ENCODE measurements at places on chromosomes 6 and 20. TPM values are rescaled to one million over a fixed set of nuclear protein-coding genes. Genes with fewer than 3 reads are reported as not detected.

DNA sequence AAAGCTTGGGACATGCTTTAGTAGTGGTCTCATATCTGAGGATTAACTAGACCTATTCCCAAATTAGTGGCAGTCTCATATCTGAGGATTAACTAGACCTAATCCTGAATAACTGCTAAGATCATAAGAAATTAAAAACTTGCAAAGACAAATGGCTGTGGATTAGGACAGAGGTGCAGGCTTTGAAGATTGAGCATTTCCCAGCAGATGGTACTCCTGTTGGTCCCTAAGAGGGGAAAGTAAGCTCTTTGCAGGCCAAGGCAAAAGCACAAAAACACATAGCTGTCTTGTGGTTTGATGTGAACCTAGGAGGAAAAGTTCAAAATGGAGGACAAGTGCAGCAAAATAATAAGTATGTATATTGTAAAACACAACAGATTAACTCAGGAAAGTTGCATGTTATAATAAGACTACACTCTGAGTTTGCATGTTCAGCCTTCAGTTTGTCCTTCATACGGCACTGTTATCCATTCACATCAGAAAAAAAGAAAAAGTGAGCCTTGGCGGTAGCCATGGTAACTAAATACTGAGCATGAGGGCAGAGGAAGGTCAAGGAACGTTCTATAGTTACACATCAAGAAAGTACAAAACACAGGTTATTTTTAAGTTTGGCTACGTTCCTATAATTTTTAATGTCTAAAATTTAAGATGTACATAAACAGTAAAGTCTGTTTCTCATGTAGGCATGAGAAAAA lies 62.8 kb downstream of the FILIP1 start:
- H3K36me3 ChIP-seq: no peaks in the 10 kb centered on the region
- no peak for DNase-seq
- no peaks in the 10 kb centered on the region for H3K27me3 ChIP-seq
- peaks cover 16% of the 10 kb centered on the region for H3K4me1 ChIP-seq
- no peak overlapping the region for H3K4me3 ChIP-seq

DNA sequence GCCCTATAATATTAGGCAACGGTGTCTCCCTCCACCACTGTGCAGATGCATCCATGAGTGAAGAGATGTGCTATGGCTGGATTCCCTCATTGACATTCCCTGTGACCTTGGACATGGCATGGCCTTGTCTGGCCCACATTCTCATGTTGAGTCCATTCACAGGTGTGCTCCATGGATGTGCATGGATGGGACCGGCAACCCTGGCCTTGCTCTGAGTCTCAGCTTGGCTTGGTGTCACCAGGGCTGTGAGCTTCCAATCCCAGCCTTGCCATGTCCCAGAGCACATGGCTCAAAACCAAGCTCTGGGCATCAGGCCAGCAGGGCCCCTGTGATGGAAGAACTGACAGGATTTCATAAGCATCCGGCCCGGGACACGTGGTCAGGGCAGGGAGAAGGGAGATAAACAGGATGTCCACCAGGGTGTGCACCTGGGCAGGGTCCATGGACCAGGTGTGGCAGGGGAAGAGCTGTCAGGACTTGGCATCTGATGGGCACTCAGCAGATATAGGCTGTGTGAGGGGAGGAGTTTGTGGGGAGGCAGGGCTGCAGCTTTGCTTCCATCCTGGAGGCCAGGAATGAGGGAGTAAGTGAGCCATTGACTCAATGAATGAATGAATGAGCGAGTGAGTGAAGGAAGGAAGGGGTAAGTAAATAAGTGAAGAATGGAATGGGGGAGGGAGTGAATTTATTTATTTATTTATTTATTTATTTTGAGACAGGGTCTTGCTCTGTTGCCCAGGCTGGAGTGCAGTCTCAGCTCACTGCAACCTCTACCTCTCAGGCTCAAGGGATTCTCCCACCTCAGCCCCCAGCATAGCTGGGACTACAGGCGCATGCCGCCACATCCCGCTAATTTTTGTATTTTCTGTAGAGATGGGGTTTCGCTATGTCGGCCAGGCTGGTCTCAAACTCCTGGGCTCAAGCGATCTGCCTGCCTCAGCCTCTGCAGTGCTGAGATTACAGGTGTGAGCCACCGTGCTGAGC lies 15.7 kb downstream of the NRSN2 start:
- no peaks in the 10 kb centered on the region for H3K36me3 ChIP-seq
- H3K4me3 ChIP-seq: no peak overlapping the region
- peaks cover 11% of the 10 kb centered on the region for H3K4me1 ChIP-seq
- peaks cover 2% of the 10 kb centered on the region for H3K27me3 ChIP-seq

DNA sequence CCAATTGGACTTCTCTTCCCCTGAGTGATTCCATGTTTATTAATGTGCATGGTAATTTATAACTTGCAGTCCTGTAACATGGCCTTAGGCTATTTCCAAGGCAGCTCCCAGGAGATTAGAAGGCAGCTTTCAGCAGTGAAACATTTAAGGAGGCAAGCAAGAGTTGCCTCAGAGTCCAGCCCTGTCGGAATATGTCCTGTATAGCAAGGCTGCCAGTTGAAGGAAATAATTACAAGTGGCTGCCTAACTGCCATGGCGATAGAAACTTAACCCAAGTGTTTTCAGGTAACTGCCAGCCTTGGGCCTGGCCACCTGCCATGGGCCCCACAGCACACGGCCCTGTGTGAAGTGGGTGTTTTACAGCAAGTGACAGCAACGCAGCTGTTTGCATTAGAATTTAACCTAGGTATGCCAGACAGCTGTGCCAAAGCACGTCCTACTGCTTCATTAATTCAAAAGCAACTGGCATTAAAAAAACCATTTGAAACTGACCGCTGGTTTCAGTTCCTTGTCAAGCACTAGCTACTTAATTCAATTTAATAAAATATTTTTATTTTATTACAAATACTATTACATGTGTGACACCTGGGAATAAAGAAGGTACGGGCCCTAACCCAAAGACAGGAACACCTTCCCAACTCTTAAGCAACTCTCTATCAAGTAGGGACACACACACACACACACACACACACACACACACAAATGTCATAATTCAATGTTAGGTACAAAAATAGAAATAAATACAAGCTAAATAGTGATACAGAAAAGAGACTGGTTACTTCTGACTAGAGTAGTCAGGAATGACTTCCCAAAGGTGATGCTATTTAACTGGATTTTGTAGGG lies 151.8 kb upstream of the HEY2 start:
- peaks cover 12% of the 10 kb centered on the region for H3K4me1 ChIP-seq
- H3K27ac ChIP-seq: no peak overlapping the region
- H3K36me3 ChIP-seq: no peaks in the 10 kb centered on the region

- H3K27me3 ChIP-seq: no peaks in the 10 kb centered on the region
- H3K27ac ChIP-seq: no peak overlapping the region
- H3K36me3 ChIP-seq: peaks cover 19% of the 10 kb centered on the region
- no peak for DNase-seq
- peaks cover 5% of the 10 kb centered on the region for H3K4me1 ChIP-seq
These were observed 16.9 kb upstream of the IL17F start for GRCh38 chr6:52261229-52261628.

WFDC12 gene
- total RNA-seq: not detected

PRL gene
- not detected for total RNA-seq

SLC17A4 gene
- not detected for total RNA-seq

EDN3 gene
- total RNA-seq: 0.20 TPM
